Stimulated activated CD4-positive, alpha-beta T cell treated with anti-CD3 and anti-CD28 coated beads, Interleukin-15, amount 100 ng/mL, for 1 hour (primary cell): ENCODE measurements at places on chromosomes 3 and 15.
A peak's percentile ranks its signal among the peaks of the same experiment; 100 is the strongest.

DNA sequence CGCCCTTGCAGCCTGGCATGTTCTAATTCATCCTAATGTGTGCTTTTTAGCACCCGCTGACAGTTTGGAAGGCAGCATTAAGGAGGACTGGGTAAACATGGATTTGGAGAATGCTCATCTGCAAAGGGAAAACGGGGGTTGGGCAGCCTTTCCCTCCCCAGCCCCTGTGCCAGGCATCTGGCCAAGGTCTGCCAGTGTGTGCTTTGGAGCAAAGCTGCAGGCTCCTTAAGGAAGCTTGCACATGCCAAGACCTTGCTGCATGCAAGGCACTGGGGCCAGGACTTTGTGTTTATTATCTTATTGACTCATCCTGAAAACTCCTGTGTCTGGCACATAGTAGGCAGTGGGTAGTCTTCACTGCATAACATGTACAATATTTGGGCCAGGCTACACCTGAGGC, 20.1 kb downstream of the FAM3D start:
- DNase-seq = no peak

- DNase-seq = no peak
Observed at GRCh38 chr3:152159328-152159727, 109.4 kb upstream of the MBNL1 start.

GRCh38 chr15:98683831-98684230, 35.5 kb downstream of the IGF1R start:
- DNase-seq = no peak

DNA sequence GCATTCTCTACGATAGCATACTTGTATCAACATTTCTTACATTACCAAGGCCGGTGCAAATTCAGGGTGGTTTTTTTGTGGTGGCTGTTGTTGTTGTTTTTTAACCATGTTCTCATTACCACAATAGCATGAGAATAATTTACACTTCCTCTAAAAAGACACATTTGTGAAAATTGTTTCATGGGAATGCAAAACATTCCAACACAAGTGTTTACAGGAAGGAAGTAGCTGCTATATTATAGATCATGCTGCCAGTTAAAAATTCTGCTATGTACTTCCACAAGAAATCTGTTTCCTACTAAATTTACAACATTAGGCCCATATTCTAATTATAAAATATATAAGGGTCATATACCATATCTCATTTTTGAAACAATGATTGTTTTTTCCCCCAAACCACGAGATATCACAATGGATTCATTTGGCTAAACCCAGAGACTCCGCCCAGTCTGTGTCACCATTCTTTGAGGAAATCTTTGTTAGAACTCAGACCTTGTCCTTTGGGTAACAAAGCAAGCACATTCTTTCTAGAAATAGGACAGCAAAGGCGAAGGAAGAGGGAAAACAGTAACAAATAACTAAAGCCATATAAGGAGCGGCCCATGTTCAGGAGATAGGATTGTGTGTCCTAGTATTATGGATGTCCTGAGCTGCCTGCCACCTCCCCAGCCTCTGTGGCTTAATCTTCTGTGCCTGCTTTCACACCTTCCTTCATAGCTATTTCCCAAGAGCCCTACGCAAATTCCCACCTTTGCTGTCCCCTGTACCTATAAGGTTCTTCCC, 60.1 kb downstream of the UACA start:
- DNase-seq = no peak

- no peak for DNase-seq
Observed at GRCh38 chr3:117255736-117256135, 546.2 kb downstream of the TUSC7 start.

DNA sequence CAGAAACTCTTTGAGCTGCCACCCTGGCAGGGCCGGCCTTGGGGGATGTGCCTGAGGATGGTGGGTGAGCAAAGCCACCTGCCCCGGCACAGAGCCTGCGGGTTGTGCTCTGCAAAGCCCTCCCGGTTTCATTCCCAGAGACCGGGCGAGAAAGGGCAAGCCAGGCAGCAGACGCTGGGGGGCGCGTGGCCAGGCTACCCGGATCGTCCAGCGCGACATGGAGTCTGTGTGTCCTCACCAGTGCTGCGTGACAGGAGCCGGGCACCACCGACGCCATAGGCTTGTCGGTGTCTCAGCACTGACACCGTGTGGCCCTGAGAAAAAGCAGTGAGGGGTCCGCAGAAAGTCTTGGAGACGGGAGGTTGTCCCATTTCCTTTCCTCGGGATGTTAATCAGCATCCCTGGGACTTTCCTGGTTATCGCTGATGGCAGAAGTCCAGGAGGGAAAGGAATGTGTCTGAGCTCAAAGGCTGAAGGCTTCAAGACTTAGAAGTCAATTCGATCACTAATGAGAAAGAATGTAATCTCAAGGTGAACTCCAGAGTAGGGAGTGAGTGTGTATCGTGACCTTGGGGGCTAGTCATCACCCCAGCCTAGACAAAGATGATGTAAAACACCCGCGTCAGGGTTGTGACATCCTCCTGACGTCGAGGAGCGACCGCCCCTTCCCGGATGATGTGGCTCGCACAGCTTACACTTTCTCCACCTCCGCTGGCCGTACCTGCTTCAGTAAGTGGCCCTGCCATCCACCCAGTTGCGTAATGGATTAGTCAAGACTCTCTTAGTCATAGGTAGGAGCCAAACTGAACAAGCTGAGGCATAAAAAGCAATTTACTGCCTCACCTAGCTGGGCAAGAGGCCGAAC, 36.3 kb upstream of the PLA2G4E start:
- peak; percentile 21 for DNase-seq

DNA sequence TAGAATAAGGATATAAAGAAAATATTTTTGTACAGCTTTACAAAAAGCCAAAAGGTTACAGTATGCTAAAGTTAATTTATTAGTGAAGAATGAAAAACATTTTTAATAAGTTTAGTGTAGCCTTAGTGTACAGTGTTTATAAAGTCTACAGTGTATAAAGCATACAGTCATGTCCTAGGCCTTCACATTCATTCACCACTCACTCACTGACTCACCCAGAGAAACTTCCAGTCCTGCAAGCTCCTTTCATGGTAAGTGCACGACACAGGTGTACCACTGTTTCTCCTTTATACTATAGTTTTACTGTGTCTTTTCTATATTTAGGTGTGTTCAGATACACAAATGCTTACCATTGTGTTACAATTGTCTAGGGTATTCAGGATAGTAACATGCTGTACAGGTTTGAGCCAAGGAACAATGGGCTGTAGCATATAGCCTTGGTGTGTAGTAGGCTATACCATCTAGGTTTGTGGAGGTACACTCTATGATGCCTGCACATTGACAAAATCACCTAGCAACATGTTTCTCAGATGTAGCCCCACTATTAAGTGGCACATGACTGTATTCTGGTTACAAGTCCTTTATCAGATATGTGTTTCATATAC, 197.1 kb upstream of the KBTBD8 start:
- no peak for DNase-seq

DNA sequence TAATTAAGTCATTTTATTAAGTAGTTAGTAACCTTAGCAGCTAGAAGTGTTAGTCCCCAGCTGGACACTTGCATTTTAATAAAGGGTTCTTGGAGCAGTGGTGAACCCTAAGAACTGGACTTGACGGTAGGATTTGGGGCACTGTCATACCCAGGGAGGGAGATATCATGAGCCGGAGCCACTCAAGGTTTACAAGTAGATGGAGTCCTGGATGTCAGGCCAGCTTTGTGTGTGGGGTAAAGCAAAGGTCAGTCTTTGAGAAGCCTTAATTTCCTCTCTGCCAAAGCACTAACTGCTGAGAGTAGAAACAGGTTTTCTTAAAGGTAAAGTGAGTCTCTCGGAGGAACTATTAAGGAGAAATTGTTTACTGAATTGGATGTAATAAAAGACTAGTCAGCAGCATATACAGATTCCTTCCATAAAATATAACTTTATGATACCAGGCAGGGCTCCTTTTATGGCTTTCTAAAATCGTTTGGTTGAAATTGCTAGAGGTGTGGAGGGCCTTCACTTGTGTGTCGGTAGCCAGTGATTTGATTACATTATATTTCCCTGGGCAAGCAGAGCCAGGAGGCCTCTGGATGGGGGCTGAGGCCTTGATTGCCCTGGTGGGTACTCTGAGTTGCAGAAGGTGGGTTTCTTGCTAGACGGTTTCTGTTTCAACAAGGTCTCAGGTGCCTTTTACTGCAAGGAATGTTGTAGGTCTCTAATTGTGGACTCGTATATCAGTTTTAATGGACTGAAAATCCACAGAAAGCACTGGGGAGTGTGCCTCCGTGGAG, 23.1 kb downstream of the SQOR start:
- no peak for DNase-seq
